Substantia nigra (tissue), 51 donors: ENCODE measurements at places on chromosomes 12 and 14.

DNA sequence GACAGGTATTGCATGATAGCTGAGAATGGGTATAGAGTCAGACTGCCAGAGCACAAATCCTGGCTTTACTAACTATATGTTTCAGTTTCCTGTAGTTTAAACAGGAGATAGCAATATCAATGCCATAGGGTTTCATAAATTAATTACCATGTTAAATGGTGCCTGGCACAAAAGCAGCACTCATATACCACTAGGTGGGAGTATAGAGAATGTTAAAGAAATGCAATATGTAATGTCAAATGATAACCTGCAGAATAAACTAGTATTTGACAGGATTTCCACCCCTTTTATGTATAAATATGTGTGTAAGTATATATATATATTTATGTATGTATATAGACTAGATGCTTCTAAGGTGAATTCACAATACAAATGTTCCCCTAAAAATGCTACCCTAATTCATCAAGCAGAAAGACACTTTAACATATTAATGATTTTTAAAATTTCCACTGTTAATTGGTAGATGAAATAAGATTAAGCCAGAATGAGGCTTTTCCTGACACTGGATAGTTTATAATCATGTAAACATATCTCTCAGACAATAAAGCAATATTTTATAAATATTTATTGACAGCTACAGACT lies 8.6 kb downstream of the WDR89 start:
- no peak for DNase-seq

- DNase-seq: no peak
These were observed 242.3 kb downstream of the ANO6 start for GRCh38 chr12:45458238-45458637.

DNA sequence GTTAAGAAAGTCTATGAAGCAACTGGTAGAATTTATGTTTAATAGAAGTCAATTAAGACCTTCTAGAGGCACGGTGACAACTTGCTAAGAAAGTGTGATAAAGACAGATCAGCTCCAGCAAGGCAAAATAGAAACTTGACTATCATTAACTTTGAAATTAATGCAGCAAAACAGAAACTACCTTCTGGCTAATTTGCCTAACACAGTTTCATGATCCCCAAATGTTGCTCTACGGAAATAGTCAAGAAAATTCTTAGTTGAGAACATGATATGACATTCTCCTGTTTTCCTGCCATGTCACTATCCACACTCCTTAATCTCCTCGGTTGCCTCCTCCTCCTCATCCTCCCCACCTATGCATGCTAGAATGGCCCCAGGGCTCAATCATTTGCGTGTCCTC lies 4.2 kb downstream of the DENND5B start:
- DNase-seq: no peak

- DNase-seq: no peak
These were observed 349.9 kb downstream of the ETNK1 start for GRCh38 chr12:22974865-22975264.
